ENCODE measurements at places on chromosomes 11 and 22. TPM values are rescaled to one million over a fixed set of nuclear protein-coding genes. Genes with fewer than 3 reads are reported as not detected.

GGTLC2 gene
- total RNA-seq: not detected

DNA sequence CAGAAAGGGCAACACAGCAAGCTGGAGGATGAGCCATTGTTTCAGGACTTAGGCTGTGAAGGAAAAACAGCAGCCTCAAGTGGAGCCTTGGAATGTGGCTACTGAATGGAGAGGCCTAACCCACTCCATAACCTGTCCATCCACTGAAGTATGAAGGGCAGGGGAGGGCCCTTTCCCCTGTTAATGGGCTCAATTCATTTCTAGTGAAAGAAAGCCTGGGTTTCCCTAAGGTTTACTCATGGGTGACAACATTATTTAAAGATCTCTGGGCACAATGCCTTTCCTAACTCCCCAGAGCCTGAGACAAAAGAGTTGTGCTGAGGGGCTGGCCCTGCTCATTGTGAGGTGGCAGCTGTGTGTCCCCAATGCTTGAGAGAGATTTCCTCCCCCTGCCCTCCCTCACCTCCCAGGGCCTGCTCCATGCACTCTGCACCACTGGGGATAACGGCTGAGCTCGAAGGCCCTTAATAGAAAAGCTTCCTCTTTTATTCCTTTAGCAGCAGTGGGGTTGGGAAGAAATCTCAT lies 83.8 kb downstream of the ME3 start:
- no peak for DNase-seq

OR5P2 gene
- not detected for total RNA-seq

- no peak for DNase-seq
These were observed 373.9 kb downstream of the AASDHPPT start for GRCh38 chr11:106451228-106451922.

PHETA2 gene
- 1.7 TPM for total RNA-seq

- no peak for DNase-seq
These were observed 1.5 kb downstream of the EHD1 start for GRCh38 chr11:64876835-64877341.

MOB2 gene
- 50.6 TPM for total RNA-seq

GRCh38 chr11:118247041-118247440 lies 5.1 kb downstream of the MPZL3 start:
- no peak for DNase-seq

GRCh38 chr11:61452825-61453224 lies 22.9 kb downstream of the SDHAF2 start:
- no peak for DNase-seq

ADORA2A gene
- total RNA-seq: 10.9 TPM

C11orf16 gene
- total RNA-seq: not detected

ZNF215 gene
- total RNA-seq: 2.0 TPM

SNX32 gene
- total RNA-seq: 28.6 TPM

All from dorsolateral prefrontal cortex (tissue), 122 donors.